ENCODE measurements at places on chromosomes 6 and 20.

DNA sequence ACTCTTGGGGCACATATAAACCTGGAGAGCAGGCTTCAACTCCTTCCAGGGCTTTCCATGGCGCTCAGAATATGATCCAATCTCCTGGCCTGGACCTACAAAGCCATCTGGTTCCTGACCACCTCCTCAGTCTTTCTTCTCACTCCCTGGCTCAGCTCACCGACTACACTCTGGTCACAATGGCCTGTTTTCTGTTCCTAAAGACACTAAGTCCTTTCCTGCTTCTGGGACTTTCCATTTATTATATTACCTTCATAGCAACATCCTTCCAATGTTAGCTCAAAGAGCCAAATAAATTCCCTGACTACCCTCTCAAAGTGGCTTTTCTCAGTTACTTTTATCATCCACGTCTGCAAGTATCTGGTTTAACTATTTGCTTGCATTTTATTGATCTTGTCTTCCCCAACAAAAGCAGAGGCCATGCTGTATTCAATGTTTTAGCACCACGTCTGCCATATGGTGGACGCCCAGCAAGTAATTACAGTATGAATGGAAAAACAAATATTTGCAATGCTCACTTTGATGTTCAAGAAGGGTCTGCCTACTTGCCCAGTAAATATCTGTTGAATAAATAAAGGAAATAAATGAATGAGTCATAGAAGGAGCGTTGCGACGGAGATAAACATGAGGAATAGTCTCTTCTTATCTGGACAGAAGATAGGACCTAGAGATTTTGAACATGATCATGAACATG lies 328.4 kb downstream of the ESR1 start:
- DNase-seq = no peak

- no peak for DNase-seq
These were observed 161.2 kb downstream of the EYA2 start for GRCh38 chr20:47055699-47056369.

DNA sequence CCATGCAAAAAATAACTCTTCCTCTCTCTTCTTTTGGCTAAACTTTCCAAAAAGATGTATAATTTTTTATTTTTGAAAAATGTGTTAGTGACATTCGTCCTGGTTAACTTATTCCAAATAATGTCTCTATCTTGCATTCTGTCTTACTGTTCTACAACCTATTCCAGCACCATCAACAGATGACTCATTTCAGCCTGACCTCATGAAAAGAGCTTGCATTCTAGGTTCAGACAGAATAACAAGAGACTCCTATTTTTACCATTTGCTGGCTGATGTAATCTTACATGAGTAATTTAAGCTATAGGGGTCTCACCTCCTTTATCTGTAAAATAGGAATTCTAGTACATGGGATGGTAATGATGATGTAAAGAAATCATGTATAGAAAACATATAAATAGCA lies 109.0 kb downstream of the FUT9 start:
- no peak for DNase-seq

- no peak for DNase-seq
These were observed 108.5 kb upstream of the ARMC2 start for GRCh38 chr6:108739496-108740330.

DNA sequence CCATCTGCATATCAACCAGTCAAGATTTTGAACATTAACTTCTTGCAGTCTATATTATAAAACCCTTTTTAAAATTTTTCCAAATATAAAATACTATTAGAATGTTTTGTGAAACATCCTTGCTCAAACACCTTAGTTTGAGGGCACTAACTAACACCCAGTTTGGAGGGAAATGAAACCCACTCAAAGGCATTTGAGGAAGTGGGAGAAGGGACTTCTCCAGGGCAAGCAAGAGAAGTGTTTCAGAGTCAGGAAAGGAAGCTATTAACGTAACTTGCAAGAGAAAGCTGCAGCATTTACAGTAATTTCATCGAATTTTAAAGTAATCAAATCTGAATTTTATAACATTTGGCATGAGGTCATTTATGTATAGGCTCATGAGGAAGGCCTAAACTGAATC lies 21.3 kb downstream of the MTFR2 start:
- DNase-seq = no peak

DNA sequence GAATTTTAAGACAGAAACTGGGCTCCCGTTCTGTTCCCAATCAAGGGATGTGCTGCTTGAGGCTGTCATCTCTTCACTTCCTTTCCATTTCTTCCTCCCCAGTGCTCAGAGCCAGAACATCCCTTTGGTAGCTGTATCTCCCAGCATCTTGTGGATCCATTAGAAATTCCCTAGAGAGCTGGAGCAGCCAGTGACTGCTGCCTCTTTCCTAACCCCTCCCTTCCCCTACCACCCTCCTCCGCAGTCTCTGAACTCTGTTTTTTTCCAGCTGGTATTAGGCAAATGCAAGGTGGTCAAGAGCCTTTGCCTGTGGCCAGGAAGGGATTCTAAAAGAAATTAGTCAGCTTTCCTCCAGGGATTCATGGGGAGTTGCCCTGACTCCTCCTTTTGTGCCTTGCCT lies 208.0 kb downstream of the EYA2 start:
- DNase-seq = no peak

DNA sequence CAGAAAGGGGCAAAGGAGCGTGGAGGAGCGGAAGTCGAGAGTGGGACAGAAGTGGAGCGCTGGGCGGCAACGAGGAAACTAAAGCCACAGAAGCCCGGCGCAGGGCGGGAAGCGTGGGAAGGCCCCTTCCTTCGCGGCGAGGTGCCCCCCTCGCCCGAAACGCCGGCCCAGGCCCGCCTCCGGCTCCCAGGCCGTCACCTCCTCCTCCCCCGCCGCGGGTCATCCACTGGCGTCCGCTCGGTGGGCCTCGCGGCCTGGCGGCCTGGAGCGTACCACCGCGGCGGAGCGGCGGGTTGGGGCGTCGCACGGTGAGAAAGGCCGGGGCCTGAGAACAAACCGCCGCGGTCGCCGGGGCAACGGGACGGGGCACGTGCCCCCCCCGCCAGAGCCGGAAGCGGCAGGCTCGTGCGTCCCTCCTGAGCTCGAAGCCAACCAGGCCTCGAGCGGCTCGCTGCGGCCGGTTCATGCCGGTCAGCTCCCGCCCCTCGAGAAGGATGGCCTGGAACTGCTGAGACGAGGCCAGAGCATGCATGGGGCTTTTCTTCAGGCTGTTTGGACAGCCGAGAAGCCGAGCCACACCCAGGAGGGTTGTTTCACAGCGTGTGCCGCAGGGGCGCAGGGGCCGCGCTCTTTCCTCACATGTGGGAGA lies at the start of gene TCP11:
Gene TCP11, minus strand, starts transcription at position 333 of the 649 bp plus-strand sequence. CDS start 469 bp downstream, outside the sequence.
- no peak for DNase-seq

- DNase-seq = no peak
These were observed 478.8 kb downstream of the CD83 start for GRCh38 chr6:14596410-14596809.

DNA sequence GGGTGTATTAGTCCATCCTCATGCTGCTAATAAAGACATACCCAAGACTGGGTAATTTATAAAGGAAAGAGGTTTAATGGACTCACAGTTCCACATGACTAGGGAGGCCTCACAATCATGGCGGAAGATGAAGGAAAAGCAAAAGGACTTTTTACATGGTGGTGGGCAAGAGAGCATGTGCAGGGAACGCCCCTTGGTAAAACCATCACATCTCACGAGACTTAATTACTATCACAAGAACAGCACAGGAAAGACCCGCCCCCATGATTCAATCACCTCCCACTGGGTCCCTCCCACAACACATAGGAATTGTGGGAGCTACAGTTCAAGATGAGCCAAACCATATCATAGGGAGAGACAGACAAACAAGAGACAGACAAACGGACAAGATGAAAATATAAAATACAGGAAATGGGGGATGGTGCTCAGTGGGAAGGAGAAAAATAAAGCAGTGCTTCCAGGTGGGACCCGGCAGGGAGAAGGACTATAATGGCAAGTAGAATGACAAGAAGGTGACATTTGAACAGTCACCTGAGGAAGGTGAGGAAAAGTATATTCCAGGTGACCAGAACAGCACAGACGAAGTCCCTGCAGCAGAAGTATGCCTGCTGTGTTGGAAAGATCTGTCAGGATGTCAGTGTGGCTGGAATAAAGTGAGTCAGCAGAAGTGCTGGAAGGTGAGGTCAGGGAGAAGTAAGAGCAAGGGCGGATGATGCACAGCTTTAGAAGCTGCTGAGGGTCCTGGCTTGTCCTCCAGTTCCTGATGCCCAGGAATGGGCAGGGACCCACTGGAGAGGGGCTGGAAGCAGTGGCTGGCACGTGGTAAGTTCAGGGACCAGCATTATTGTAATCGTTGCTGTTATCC lies 61.1 kb downstream of the SLC2A10 start:
- DNase-seq = no peak

DNA sequence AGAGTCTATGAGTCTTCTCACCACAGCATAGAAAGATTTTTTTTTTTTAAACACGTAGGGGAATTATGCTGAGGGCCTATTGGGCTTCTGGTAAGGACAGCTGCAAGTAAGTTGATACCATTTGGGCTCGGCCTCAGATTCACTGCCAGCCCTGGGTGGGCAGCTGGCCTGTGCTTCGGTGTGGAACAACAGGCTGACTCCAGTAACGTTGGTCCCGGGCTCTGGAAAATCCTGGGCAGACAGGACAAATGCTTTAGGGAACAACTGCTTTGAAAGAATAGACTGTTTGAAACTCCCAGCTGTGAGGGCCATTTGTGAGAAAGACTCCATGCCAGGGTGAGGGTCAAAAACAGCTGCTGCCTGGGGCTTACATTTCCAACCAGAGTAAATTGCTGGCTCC lies 366.5 kb downstream of the QKI start:
- no peak for DNase-seq

GRCh38 chr6:109475625-109476024 lies 7.4 kb downstream of the ZBTB24 start:
- no peak for DNase-seq

DNA sequence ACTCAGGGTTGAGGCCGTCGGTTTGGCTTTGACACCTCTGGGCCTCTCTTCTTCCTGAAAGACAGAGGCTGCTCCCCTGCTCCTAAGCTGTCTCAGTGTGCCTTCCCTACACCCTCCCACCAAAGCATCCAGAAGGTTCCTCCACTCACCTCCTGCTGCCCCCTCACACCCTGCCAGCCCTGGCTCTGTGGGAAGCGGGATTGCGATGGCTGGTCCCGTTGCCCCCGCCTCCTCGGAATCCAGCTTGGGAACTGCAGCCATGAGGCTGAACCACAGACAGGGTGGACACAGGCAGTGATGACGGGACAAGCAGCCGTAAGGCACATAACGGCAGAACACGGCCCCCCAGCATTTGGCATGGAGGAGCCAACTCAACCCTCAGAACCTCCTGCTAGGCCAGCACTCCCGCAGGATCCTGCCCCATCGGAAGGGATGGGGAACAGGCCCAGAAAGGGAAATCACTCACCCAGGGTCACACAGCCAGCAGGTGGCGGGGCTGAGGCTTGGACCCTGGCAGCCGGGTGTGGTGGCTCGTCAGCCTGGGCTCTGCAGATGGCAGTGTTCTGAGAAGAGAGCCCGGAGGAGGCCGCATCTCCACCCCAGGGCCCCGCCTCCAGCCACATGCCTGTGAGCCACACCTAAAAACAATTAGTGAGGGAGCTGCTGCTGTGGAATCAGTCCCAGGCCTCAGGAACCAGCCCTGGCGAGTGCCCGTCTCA lies 139.6 kb downstream of the PHACTR3 start:
- no peak for DNase-seq

- no peak for DNase-seq
These were observed 117.0 kb downstream of the PCSK2 start for GRCh38 chr20:17343656-17344452.

DNA sequence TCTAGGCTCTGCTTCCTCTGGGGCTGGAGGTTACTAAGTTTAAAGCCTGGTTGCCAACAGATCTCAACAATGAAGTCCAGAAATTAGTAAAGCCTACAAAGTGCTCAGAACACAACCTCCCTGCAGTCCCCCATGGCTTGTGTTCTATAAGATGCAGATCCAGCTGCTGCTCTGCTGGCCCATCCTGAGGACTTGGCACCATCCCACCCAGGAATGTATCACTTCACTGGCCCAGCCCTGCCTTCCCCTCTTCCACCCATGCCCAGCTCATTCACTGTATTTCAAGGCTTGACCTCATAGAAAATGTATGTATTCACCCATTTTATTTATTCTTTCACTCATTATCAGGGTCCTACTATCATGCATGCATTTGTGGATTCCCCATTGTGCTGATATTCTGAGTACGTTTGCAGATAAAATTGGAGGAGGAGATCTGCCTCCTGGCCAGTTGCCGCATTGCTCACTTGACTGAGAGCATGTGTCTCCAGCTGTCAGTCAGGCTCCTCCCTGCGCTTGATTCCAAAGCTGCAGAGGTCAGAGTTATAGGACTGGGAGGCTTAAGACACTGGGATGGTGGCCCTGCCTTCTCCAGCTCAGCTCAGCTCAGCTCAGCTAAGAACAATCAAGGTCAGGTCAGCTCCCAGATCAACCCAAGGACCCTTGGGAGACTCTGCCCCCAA lies 104.8 kb downstream of the MAFB start:
- no peak for DNase-seq

- no peak for DNase-seq
These were observed 14.5 kb downstream of the CSNK2A1 start for GRCh38 chr20:528923-529604.

DNA sequence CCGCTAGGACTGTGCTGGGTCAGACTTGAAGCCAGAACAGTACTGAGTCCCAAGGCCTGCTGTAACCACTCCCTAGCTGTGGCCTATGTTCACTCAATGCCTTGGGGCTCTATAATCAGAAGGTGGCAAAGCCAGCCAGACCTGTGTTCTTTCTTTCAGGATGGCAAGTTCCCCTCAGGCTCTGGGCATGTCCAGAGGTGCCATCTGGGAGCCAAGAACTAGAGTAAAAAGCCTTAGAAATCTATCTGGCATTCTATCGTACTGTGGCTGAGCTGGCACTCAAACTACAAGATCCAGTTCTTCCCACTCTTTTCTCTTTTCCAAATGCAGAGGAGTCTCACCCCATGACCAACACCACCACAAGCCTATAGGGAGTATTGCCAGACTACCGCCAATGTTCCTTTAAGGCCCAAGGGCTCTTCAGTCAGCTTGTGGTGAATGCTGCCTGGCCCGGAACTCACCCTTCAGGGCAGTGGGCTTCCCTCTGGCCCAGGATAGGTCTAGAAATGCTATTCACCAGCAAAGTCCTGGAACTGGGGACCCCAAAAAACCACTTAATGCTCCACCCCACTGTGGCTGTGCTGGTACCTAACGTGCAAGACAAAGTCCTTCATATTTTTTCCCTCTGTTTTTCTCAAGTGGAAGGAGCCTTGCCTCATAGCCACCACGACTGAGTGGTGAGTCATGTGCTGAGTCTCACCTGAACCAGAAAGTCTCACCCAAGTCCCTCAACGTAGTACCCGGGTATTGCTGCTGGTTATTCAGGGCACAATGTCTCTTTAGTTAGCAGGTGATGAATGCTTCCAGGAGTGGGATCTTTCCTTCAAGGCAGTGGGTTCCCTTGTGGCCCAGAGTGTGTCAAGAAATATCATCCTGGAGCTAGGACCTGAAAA lies 8.6 kb upstream of the SIRPB2 start:
- DNase-seq = no peak

DNA sequence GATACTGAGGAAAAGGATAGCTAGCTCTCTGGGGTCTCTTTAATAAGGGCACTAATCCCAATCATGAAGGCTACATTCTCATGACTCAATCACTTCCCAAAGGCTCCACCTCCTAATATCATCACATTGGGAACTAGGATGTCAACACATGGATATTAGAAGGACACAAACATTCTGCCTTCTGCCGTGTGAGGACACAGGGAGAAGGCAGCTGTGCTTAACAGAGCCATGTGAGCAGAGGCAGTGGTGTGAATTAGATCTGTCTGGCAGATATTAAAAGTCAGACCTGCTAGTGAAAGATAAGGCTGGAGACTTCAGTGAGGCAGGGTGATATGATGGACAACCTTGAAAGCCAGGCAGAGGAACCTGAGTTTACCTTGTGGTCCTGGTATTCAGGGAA lies 341.9 kb downstream of the ARHGAP18 start:
- no peak for DNase-seq

Data from stimulated activated CD4-positive, alpha-beta T cell treated with anti-CD3 and anti-CD28 coated beads, Interleukin-1b, Interleukin-23, amount 100 ng/mL, for 1 hour (primary cell).